ENCODE measurements at places on chromosomes 11 and 22.

- no peak for DNase-seq
These were observed 22.6 kb downstream of the C11orf71 start for GRCh38 chr11:114377612-114378267.

- no peak for DNase-seq
These were observed at the start of gene GAL for GRCh38 chr11:68684385-68685356. Gene GAL (plus strand): TSS chr11:68684544. CDS start chr11:68684924, 380 bp downstream.

- no peak for DNase-seq
These were observed 52.1 kb upstream of the HTATIP2 start for GRCh38 chr11:20311444-20311843.

- DNase-seq, result no peak
These were observed 201.3 kb downstream of the TMEM135 start for GRCh38 chr11:87239001-87239400.

- DNase-seq, result no peak
These were observed 168.6 kb downstream of the CTTN start for GRCh38 chr11:70566768-70567530.

DNA sequence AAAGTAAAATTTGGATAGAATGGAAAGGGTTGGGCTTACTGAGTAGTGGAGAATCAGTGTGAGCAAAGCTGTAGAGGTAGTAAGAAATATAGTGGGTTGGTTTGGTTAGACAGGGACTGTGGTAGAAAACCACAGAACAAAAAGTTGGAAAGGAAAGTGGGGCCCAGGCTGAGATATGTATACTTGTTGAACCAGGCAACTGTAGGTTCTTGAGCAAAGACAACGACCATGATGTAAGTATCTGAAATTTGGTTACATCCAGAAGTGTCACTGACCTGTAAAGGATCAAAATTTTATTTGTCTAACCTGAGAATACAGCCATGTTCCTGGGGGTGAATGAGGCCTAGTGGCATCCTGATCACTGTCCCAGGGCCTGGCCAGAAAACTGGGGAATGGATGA lies 114.1 kb downstream of the STIM1 start:
- DNase-seq, result no peak

DNA sequence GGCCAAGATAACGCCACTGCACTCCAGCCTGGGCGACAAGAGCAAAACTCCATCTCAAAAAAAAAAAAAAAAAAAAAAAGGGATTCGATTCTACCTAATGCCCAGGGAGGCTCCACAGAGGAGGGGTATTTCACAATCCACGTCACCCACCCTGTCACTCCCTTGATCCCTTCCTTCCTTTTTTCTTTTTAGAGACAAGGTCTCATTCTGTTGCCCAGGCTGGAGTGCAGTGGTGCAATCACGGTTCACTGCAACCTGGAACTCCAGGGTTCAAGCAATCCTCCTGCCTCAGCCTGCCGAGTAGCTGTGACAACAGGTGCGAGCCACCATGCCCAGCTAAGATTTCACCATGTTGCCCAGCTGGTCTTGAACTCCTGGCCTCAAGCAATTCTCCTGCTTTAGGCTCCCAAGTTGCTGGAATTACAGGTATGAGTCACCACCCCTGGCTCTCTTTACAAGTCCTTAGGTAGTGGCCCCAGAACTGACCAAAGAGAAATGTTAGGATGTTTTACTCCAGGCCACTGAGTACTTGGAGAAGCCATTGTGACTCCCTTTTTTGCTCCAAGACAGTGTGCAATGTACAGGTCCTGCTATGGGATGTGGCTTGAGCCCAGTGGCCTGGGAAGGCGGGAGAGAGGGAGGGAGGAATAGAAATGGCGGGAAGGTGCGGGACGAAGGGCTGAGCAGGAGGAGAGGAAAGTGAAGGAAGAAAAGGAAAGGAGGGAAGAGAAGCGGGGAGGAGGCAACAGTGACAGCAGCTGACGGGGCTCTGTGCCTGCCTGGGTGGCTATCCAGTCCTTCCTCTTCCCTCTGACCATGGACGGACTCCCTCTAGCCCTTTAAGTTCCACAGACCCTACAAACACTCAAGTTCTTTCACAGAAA lies 11.8 kb upstream of the FXYD2 start:
- no peak for DNase-seq

DNA sequence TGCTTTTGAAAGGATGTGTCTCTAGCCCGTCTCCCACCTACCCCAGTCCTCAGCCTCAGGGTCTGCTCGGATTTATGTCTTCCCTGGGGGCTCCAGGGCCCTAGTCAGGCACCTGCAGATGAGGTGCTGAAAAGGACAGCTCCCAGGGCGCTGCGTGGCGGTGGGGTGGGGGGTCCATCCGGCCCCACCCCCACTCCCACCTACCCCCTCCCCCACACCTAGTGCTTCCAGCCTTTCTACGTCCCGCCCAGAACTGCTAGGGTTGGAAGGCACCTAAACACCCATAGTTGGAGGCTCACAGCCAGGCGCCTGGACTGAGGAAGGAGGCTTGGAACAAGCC lies 1.4 kb upstream of the ROBO3 start:
- DNase-seq, result no peak

DNA sequence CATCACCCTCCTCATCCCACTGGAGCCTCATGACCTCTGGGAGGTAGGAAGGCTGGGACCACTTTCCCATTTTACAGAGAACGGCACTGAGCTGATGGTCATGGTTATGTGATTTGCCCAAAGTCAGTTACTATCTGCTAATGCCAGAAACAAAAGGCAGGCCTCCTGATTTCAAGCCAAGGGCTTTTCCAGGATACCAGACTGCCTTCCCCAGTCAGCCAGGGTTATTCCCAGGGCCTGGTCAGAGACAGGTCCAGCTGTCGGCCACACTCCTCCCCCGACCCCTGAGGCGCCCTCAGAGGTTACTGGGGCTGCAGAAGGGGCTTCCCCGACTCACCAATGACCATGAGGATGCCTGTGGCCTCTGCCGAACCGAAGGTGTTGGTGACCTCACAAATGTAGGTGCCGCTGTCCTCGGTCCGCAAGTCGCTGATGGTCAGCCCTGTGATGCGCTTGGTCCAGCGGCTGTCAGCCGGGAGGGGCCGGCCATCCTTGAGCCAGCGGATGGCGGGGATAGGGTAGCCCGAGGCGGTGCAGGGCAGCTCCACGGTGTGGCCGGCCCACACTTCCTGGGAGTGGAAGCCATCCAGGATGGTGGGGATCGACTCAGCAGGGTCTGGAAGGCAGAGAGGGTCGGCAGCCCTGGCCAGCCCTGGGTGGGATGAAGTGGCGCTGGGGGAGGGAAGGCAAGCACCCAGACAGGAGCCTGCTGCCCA lies 197.0 kb downstream of the CEP164 start:
- DNase-seq, result no peak

- DNase-seq, result no peak
These were observed 103.4 kb upstream of the ASPHD2 start for GRCh38 chr22:26325641-26326040.

DNA sequence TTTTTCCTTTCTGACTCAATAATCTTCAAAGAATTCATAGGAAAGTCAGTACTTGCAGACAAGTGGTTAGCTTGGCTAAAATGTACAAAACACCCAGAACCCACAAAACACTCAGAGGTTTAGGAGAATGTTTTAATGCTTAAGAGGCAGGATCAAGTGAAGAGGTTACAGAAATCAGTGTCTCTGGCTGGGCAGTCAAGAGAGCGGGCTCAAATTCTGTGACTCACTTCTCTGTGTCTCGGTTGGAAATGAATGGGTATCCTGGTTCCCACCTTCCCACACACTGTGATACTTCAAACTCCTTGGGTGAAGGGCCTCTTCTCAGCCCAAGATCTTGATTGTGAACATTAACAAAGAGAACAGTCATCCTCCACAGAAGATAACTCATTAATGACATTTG lies 3.8 kb downstream of the MPEG1 start:
- no peak for DNase-seq

- no peak for DNase-seq
These were observed 91.7 kb downstream of the KCNQ1 start for GRCh38 chr11:2536440-2536989.

DNA sequence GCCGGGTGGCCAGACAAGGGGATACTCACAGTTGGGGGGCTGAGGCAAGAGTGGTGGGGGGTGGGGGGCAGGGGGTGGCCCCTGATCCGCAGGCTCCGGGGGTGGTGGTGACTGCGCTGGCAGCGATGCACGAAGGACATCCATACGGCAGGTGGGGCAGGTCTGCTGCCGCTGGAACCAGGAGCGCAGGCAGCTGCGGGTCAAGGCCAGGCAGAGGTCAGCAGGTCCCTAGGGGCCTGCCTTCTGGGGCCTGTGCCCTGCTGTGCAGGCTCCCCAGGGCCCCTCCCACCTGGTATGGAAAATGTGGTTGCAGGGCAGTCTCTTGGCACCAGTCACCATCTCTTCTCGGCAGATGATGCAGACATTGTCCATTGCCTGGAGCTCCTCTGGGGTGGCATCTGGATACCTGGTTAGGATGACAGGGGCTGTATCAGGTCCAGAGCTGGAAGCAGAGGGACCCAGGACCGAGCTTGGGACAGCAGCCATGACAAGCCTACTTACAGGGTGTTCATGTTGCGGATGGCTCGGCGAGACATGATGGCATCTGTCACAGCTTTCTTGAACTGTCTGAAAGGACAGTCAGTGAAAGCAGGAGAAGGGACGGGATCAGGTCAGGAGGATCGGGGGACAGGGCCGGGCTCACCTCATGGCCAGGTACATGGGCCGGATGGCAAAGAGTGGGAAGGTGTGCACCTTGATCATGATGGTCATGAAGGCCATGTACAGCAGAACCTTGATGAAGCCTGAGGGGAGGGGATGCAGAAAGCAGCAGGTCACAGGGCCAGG lies 3.5 kb downstream of the SYVN1 start:
- no peak for DNase-seq

- DNase-seq, result no peak
These were observed 1468.6 kb downstream of the BRD1 start for GRCh38 chr22:48358886-48359612.

DNA sequence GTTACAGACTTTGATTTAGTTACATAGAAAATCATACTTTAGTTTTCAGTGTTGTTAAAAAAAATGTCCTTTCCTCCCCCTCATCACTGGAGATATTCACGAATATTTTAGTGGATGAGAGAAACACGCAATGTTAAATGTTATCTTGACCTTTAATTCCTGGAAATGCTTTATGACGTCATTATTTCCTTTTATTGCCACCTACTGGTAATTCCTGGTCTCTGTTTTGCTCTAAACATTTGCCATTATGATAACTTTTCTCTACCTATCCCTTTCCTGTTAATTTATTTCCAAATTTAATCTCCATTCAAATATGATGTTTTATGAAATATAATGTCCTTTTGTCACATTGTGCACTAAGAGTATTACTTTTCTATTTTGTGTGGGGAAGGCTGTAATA lies 770.6 kb downstream of the FAM181B start:
- DNase-seq, result no peak

DNA sequence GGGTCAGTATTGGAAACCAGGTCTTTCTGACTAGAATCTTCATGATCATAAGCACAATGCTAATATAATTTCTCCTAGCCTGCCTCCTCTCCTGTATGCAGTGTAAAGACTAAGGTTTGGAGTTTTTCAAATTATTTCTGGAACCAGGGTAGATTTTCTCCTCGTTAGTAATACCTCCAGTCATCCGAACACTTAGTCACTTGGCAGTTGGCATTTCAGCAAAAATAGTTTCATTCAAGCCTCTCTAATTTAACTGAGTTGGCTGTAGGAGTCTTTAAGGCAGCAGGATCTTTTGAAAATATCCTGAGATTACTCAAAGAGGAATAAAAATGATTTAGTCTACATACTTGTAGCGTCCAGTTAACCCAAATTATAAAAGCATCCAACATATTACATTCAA lies 6.3 kb downstream of the TYR start:
- no peak for DNase-seq

- no peak for DNase-seq
These were observed 9.6 kb downstream of the ART5 start for GRCh38 chr11:3632070-3632660.

DNA sequence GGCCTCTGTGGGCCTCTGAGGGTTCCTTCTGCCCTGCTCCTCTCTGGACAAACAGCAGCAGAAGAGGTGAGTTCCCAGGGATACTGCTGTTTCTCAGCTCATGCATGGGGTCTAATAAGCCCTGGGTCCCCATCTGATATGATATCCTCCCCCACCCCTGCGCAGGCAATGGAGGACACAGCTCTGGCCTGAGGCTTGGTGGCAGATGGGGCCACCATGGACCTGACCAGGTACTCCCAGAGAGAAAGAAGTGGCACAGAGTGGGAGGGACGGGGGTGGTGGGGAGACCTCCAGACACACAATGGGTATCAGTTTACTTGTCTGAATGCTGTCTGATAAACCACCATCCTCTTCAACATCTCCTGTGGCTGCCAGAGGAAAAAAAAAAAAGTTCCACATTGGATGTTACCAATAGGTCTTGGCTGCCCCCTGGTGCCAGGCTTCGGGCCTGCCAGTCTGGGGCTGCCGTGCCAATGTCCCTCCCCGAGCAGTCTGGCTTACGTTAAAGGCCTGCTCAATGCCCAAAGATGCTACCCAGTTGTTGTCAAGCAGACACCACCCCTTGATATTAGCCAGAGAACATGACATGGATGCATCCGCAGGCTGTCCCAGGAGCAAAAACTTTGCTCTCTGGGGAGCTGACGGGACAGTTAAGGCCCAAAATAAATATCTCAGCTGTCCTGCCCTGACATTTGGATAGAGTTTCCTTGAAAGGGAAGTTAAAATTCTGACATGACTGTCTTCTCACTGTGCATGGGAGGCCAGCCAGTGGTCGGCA lies 27.9 kb upstream of the ABCC8 start:
- peak; percentile 73 for DNase-seq

DNA sequence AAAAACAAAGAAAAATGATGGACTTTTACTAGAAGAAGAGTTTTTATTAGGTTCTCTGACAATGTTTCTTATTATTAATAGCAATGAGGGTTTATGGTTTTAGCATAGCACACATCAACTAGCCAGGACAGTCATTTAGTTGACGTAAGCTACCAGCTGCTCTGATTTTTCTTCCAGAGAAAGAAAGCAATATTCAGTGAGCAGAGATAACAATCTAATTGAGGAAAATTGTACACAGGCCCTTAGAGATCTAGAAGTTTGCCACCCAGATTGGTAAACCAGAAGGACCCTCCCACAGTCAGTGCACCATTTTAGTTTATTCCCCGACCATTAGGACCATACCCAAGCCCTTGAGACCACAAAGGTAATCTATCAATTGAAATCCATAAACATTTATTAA lies 28.7 kb upstream of the TBCEL start:
- DNase-seq, result no peak

GRCh38 chr11:32751381-32751780 lies 43.1 kb downstream of the CCDC73 start:
- no peak for DNase-seq

DNA sequence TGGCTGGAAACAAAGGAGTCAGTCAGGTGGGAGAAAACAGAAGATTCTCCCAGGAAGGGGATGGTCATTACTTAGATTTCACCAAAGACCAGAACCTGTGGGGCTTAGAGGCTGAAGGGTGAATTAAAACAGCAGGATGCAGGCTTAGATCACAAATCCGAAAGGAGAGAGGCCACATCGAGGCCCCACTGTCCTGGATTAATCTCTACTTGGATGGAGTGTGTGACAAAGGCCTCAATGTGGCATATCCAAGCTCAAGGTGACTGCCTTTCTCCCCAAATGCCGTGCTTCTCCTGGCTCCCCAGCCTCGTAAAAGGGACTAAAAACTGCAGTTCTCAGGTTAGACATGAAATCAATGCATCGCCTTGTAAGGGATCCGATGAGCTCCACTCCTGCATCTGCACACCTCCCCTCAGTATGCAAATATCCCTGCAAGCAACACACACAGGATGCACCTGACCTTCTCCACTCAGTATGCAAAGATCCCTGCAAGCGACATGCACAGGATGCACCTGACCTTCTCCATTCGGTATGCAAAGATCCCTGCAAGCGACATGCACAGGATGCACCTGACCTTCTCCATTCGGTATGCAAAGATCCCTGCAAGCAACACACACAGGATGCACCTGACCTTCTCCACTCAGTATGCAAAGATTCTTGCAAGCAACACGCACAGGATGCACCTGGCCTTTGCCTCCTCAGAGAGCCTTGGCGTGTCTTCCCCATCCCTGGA lies 447.4 kb downstream of the BRD1 start:
- DNase-seq, result no peak

Data from stimulated activated CD4-positive, alpha-beta T cell treated with anti-CD3 and anti-CD28 coated beads, Interleukin-1b, Interleukin-23, amount 100 ng/mL, for 1 hour (primary cell).